Lower lobe of right lung (tissue), 2 donors: ENCODE measurements at places on chromosomes 7 and 10. TPM values are rescaled to one million over a fixed set of nuclear protein-coding genes. Genes with fewer than 3 reads are reported as not detected.
A peak's percentile ranks its signal among the peaks of the same experiment; 100 is the strongest.

The FOXP2 gene
- total RNA-seq, result 10.1 TPM

- no peak for DNase-seq
Observed at GRCh38 chr10:89576022-89576421, 40.6 kb upstream of the SLC16A12 start.

GRCh38 chr10:106185951-106186350 is 978.6 kb downstream of the SORCS1 start:
- no peak for DNase-seq

The GIMAP1 gene
- total RNA-seq, result 18.8 TPM

- no peak for DNase-seq
Observed at GRCh38 chr10:115398026-115398425, 304.9 kb downstream of the ATRNL1 start.

DNA sequence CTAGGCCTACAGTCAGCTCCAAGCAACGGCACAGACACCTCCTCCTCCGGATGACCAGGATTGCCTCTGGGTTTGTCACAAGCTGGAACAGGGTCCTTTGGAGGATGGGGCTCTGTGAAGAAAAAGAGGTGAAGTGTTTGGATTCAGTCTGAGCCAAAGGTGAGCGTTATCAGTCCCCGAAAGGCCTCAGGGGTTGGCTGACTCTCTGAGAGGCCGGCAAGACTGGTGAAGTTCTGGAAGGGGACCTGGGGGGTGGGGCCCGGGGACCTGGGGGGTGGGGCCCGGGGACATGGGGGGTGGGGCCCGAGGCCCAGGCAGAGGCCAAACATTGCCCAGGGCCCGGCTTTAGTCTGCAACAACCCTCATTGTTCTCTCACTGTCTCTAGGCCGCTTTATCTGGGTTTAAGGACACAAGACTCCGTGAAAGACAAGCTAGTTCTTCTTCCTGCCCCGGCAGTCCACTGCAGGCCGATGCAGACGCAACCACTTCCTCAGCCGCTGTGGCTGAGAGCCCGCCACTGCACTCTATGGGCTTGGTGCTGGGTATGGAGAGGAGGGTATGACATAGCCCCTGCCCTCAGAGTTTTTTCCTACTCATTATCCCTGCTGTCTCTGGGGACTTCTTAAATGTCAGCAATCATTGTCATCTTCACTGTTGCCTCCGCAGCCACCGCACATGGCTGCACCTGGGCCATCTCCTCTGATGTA is 27.4 kb upstream of the PSAP start:
- peak; percentile 68 for DNase-seq

The SLC29A4 gene
- 2.7 TPM for total RNA-seq

DNA sequence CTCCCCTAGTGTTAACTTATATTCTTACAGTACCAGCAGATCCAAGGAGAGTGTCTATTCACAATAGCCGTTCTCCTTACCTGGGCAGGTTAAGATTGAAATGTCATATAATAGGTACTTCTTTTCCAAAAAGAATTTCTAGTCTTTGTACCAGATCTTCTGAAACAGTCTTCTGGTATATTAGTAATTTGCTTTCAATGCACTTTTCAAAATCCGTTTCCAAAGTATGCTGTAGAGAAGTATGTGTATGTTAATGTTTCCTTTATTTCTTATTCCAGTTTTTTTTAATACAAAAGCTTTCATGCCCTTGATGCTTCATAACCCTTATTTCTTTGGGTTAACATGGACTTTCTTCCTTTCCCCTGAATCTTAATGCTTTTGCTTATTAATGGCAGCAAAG is 188.2 kb downstream of the MLLT10 start:
- no peak for DNase-seq

DNA sequence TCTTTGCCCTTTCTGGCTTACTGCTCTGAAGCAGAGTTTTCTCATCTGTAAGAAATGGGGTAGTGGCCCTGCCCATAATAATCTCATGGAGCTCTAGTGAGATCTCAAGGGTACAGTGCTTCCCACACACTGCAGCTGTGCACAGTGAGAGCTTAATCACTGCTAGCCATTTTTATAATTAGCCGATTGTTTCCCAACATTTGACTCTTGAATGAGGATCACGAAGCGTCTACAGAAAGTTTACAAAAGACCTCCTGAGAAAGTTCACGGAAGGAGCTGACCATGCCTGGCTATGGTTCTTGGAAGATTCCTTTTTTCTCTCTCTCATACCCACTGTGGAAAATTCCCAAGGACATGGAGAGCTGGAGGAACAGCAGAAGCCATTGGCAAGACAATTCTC is 70.4 kb downstream of the FAM171A1 start:
- DNase-seq, result no peak

- no peak for DNase-seq
Observed at GRCh38 chr10:78904196-78904595, 164.6 kb upstream of the ZMIZ1 start.
